ENCODE measurements at places on chromosomes 12 and 14.

DNA sequence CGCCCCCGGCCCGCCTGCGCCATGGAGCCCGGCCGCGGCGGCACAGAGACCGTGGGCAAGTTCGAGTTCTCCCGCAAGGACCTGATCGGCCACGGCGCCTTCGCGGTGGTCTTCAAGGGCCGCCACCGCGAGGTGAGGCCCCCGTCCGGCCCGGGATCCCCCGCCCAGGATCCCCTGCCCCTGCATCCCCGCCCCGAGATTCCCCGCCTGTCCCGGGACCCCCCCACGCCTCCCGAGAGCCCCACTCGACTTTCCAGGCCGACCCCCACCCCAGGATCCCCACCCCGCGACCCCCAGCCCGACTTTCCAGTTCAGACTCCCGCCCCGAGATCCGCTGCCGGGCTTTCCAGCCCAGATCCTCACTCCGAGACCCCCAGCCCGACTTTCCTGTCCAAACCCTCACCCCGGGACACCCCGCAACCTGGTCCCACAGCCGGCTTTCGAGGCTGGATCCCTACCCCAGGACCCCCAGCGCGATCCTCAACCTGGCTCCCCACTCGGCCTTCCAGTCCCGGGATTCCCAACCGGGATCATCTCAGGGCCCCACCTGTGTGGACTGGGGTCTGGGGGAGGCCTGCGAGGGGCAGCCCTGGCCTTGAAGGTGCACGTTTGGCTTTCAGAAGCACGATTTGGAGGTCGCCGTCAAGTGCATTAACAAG is 688 bp downstream of the ULK1 start:
- no peak for DNase-seq

DNA sequence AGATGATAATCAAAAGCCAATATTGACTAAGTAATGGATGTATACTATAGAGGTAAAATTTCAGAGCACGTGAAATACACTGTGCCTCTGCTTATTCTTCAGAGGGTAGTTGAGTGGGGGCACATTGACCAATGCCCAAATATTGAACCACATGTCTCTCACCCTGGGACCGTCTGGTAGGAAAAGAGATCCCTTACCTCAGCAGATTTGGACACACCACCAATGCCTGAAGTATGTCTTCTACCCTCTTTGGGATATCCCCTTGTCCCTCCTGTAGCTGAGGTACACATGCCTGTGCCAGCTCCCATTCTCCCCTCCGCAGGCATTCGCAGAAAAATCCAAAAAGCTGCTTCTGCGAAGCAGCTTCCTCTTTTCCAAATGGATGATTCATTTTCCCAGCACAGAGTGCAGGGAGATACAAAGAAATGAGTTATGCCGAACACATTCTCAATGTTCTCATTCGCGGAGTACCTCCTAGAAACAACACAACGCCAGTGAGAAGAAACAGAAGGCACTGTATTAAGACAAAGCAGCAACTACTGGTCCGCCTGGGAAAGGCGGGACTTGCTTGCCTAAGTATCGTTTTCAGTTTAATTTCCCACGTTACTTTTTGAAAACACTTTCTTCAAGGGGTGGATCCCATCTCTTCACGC is 691 bp downstream of the ZFYVE26 start:
- DNase-seq, result no peak

DNA sequence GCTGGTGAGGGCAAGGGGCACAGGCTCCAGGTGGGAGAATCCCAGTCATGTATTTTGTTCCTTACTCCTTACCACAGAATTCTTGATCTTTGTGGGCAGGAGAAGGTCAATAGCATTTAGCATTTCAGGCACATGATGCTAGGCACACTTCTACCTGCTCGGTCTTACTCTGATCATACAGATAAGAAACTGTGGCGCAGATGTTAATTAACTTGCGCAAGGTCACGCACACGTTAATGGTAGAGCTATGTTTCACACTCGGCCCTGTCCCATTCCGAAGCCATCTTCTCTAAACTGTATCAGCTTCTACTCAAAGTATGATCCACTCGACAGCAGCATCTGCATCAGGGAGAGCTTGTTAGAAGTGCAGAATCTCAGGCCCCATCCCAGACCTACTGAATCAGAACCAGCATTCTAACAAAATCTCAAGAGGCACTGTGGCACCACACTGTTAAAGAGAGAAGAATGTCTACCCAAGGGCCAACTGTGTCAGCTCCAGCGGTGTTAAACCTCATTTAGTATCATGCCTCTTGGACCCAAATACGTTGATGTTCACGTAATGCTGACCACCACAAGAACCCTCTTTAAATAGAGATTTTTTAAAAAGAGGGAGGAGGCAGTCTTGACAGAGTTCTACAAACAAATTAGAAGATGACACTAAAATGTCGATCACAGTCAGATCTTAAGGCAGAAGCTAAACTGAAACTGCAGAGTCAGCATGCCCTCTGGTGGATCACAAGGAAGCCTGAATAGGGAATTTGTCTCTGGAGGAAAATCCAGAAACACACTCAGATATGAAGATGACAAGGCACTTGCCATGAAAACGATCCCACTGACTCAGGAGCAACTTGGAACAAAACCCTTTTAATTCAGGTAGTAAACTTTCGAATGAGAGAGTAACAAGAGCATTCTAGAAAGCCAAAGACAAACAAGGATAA is 7.3 kb downstream of the STXBP6 start:
- DNase-seq, result peak; percentile 39

- peak; percentile 67 for DNase-seq
These were observed 149.7 kb upstream of the ARHGAP5 start for GRCh38 chr14:31927348-31927832.

- no peak for DNase-seq
These were observed 240.4 kb downstream of the ASCL1 start for GRCh38 chr12:103197725-103198388.

- DNase-seq, result no peak
These were observed 36.2 kb upstream of the YY1 start for GRCh38 chr14:100202712-100203111.

DNA sequence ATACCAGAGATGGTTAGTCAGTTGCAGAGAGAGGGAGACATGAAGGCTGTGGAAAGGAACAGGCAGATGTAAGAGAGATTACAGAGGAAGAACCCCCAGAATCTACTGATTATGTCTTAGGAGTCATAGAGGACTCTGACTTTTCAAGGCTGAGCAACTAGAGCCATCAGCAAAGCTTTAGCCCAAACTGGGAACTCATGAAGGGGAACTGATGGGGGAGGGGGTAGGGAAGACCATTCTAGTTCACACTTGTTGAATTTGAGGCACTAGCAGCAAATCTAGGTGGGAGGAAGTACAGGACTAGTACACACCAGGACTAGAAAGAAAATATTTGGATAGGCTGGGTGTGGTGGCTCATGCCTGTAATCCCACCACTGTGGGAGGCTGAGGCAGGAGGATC is 10.1 kb downstream of the LGALS3 start:
- no peak for DNase-seq

- no peak for DNase-seq
These were observed 3.3 kb upstream of the ATG101 start for GRCh38 chr12:52066346-52067080.

DNA sequence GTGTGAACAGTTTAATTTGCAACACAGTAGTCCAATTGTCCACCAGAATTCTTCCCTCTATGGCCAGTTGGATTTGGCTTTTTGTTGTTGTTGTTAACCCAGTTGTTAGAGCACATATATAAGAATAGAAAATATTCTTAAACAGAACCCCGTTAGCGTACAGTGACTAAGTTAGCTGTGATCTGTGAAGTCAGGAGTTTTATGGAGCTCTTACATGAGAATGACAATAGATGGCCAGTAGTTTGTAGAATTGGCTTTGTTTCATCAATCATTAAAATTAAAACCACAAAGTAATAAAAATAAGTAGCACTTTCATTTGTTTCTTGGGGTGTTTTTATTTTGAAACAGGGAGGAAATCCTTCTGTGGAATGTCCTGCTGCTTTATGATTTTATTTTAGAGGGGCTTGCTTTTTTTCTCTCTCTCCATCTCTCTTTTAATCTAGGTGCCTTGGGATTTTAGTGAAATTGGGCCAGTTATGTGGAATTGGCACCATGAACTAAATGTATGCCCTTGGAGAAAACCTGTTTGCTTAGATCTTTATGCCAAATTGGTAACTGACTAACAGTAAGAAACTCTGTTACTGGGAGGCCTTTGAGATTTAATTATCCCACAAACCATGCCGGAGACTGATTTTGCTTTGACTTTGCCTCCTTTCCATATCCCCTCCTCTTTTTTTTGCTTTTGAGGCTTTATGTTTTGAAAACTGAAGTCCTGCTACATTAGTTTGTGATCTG is 22.9 kb downstream of the FBXW8 start:
- no peak for DNase-seq

DNA sequence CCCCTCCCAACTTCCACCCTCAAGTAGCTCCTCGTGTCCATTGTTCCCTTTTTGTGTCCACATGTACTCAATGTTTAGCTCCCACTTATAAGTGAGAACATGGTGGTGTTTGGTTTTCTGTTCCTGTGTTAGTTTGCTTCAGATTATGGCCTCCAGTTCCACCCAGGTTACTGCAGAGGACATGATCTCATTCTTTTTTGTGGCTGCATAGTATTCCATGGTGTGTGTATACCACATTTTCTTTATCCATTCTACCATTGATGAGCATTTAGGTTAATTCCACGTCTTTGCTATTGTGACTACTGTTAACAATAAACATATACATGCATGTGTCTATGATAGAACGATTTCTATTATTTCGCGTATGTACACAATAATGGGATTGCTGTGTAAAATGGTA is 362.6 kb downstream of the TMTC2 start:
- DNase-seq, result no peak

GRCh38 chr12:46472144-46472705 is 99.7 kb upstream of the SLC38A2 start:
- no peak for DNase-seq

- DNase-seq, result no peak
These were observed 114.7 kb downstream of the DAAM1 start for GRCh38 chr14:59303216-59303615.

DNA sequence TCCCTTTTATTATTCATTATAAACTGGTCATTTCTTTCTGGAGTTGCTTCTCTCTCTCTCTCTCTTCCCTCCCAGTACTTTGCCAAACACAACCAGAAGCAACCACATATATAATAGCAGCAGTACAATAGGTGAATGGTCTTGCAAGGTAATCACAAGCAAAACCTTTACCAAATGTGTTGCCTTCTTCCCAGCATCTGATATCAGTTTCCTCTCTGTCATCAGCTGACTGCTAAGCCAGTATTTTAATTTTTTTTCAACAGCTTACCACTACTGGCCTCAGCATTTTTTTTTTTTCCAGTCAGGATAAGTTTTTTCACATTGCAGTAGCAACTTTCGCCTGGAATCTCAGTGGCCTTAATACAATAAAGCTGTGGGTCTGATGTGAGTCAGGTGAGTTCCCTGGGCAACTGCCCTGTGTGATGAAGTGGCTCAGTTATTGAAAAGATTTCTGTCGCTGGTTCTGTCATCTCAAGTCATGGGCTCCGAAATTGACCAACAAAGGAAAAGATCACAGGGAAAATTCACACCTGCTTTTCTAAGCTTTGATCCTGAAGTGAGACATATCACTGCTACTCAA is 282.5 kb upstream of the AMIGO2 start:
- DNase-seq, result no peak

GRCh38 chr12:6827982-6828780 is at the start of gene P3H3:
Gene P3H3 (plus strand): TSS chr12:6828407. CDS start chr12:6828441, 34 bp downstream.
- no peak for DNase-seq

GRCh38 chr14:47346849-47347248 is 328.6 kb downstream of the MDGA2 start:
- no peak for DNase-seq

DNA sequence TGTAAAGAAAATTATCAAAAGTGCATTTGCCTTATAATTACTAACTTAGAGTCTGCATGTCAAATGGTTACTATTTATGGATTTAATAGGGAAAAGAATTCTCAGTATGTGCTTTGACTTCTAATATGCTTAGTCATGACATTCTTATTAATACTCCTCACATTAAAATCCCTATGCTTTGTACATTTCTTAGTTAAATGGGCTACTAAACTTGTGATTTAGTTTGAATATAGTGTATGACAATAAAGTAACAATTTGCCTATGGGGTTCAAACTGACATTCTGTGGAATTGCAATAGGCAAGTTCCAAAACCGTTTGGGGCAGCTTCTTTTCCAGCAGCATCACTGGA is 361.9 kb upstream of the TMTC1 start:
- DNase-seq, result no peak

DNA sequence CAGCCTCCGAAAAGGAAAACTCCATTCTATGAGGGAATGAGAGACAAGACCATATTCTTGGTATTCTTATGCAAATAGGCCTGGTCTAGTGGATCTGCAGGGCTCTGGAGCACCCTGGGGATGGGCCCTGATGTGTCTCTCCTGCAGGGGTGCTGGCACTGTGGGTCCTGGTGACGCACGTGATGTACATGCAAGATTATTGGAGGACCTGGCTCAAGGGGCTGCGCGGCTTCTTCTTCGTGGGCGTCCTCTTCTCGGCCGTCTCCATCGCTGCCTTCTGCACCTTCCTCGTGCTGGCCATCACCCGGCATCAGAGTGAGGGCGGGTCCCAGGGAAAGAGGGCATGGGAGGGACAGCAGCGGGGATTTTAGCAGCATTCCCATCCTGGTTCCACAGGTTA is 5.8 kb downstream of the SLC48A1 start:
- no peak for DNase-seq

DNA sequence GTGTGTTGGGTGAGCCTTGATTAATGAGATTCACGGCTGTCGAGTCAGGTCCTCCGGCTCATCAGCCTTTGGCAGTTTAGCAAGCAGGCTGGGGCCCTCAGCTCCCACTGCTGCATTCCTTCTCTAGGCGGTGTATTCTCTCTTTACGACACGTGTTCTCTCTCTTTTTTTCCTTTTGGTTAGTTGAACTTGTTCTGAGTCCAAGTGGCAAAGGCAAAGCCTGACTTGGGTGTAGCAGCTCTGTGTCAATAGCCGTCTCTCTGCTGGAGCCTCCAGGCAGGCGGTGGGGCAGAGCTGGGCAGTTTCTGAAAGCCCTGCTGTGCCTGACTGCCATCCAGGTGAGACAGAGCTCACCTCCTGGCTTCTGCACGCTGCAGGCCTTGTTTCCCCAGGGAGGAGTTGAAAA is 46.6 kb downstream of the SUSD6 start:
- DNase-seq, result no peak

DNA sequence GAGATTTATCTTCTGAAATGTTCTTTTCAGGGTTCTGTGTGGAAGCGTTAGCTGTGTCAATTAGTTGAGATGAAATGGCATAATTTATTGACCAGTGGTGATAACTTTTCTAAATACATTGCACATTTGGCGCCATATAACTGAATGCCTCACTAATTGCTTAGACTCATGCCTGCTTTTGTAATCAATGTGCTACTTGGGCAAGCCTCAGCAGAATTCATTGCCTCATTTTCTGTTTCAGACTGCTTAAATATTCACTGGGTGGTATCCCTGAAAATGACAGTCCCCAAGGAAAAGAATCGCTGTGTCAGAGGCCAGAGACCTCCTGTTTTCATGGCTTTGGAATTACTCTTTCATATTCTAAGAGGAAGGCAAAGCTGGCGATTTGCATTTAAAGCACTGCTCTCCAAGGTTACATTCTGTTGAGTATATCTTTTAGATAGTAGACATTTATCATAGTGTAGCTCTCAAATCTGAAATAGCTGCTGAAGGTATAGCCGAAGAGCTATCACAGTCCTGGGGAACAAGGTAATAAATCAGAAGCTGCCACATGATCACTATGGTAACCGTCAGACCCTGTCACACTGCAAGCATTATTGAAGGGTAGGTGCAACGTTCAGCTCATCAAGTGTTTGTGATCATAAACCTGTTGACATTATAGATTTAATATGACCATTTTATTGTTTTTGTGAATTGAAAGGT is 297.3 kb upstream of the E2F7 start:
- no peak for DNase-seq

Data from AG09309 (cell line).